D341Med (cell line): ENCODE measurements at places on chromosomes 6 and 20.

GRCh38 chr20:56793916-56794315 lies 164.8 kb downstream of the TFAP2C start:
- no peak for DNase-seq

GRCh38 chr6:168988801-168989200 lies 264.8 kb downstream of the THBS2 start:
- no peak for DNase-seq

GRCh38 chr6:96213784-96214183 lies 198.0 kb downstream of the FUT9 start:
- DNase-seq = no peak

DNA sequence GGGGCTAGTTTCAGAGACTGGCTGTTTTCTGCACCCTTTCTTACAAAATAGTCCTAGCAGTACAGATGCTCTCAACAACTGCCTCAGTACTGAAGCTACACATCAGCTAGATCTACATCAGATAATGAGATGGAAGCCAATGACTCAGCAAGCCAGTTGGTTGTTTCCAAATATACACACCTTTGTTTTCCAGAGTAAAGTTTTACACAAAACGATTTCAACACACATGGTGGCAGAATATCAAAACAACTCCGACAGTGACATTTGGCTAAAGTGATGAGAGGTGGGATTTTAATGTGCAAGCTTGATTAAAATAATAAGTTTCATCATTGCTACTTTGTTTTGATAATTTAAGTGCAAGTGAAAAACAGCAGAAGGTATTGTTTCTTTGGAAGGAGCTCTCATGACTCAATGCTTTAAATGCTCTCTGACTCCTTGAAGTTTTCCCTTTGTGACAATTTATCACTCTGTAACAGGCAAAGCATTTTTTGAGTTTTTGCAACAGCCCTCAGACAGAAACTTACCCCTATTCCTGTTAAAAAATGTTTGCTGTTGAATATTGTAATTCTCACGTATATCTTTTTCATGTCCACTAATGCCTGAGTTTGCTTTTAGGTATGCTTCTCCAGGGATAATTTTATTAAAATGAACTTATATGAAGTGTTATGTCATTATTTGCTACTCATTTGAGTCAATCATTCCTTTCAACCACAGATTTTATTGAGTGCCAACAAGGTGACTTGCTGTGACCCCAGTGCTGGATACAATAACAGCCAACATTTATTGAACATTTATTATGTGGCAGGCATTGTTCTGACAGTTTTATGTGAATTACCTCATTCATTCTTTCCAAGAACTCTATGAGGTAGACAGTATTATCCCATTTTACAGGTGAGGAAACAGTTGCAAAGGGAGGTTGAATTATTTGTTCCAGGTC lies 882.0 kb downstream of the TFAP2A start:
- no peak for DNase-seq

GRCh38 chr6:132234356-132234755 lies 166.9 kb downstream of the MOXD1 start:
- DNase-seq = no peak

- DNase-seq = no peak
These were observed 29.8 kb downstream of the EPM2A start for GRCh38 chr6:145705561-145705960.

DNA sequence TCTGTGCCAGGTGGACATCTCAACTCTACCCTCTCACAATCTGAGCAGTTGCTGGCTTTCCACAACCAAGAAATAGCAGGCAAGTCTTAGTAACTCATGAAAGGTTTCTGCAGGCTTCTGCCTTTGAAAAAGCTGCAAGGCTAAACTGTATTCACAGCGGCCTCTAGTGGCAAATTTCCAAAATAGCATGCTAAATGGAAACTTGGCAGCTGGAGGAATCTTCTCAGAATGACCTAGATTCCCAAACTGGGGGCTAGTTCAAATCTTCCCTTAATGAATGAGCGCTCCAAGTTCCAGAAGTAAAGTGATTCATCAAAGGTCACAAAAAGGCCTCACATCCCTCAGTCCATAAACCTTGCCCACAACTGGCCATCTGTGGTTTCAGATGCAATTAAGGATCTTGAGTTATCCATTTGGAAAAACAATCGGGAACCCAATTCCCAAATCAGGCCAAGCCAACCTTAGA lies 11.9 kb upstream of the CPNE5 start:
- peak; percentile 66 for DNase-seq

DNA sequence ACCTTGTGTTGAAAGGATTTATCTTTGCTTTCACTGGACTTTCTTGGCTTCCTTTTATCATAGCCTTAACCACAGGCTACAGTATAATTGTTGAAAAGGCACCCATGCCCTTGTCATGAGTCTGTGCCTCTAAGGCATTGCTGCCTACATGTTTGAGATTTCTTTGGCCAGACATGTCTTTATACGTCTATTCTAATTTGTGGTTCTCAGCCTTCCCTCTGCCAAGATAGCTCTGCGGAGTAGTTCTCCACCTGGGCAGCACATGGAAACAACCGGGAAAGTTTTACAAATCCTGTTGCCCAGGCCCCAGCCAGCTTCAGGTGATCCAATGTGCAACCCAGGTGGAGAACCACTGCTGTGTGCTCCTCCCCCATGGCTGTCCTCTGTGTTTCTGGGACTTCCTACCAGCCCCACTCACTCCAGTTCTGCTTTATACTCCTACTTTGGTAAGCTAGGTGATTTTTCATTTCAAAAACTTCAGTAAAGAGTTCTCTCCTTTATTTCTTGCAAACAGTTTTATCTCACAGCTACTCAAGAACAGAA lies 159.6 kb upstream of the MYLIP start:
- no peak for DNase-seq

DNA sequence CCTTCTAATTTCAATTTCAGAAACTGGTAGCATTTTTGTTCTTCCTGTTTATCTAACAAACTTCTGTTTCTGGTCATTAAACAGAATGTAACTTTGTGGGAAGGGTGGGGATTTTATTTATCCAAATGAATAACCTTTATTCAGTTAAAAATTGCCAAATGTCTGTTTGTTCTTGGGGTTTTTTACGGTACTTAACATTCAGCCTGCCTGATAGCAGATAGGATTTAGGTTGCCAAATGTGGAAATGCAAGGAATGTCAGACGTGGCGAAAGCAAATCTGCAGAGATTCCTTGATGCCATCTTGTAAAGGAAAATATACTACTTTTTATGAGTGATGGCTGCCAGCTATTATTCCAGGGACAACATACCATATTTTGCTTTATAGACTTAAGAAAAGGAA lies 95.7 kb downstream of the LYRM2 start:
- DNase-seq = no peak

- DNase-seq = no peak
These were observed 80.5 kb upstream of the SYNDIG1 start for GRCh38 chr20:24388828-24389380.

DNA sequence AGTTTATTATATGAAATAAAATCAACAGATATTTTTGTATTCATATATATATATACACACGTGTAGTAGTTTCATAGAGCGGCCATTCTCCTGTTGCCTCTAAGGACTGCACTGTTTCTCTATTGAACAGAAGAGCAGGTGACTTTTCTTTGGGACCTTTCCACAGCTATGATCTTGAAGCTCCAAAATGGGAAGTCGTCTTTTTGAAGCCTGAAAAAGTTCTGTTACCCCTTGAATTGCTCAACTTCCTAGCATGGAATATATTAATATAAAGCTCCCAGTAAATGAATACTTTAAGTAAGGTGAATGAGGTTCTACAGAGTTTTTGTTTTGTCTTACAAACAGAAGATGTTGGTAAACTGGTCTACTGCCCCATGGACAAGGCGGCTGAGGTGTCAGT lies 42.2 kb upstream of the ADTRP start:
- DNase-seq = no peak

- no peak for DNase-seq
These were observed 107.2 kb downstream of the ARMC2 start for GRCh38 chr6:108955329-108955949.

DNA sequence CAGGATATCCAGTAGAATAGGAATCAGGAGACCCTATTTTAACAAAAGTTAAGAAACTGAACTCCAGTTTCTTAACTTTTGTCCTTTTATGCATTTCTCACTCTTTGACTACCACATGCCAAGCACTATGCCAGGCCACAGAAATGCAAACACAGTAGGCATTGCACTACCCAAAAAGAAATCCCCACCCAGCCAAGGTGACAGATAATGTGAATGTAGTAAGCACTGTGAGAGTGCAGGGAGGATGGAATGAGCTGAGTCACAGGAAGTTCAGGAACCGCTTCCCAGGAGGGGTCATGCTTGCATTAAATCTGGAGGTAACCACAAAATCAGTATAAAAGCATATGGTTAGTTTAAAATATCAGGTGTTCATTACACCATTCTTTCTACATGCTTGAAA lies 20.1 kb upstream of the FAM83C start:
- DNase-seq = no peak

DNA sequence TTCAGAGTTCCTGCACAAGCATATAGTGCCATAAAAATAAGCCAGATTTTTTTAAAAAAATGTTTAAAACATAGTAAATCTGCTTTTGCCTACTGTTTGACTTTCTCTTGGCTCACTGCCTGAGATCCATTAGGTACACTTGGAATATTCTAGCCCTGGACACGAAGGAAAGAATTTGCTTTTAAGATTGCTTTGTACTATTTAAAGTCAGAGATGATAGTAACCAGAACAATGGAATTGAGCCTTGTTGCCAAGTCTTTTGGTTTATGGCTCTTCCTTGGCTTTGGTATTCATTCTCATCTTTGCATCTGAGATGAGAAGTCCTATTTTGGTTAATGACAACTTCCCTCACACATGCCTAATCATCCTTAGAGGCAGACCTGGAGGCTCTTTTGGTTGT lies 32.4 kb downstream of the CNR1 start:
- no peak for DNase-seq

DNA sequence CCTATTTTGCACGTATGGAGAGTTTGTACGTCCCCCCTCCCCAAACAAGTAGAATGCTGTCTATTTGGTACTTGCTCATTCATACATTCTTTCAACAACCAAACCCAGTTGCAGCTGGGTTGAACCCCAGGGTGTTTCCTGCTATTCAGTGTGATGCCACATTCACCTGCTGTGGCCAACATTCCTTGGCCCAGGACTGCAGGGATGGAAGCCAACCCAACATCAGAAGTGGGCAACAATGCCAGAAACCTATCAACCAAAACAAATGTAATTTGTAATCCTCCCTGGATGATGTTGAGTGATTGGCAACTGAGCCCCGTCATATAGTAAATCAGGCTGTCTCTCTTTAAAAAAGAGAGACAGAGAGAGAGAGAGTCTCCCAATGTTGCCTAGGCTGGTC lies 8.9 kb downstream of the NT5E start:
- DNase-seq = no peak

DNA sequence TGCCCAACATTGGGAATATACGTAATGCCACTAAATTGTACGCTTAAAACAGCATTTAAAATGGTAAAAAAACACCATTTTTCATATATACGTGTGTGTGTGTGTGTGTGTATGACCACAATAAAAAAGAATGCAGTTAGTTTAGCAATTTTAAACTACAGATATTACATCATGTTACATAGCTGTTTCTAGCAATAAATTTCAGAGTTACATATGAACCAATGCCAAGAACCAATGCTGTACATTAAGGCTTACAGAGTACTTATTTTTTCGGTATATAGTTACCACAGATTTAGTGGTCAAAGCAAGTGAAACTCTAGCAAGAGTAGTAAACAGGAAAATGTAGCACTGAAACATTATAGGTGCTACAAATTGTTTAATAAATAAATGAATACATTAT lies 119.3 kb downstream of the PDE10A start:
- no peak for DNase-seq

DNA sequence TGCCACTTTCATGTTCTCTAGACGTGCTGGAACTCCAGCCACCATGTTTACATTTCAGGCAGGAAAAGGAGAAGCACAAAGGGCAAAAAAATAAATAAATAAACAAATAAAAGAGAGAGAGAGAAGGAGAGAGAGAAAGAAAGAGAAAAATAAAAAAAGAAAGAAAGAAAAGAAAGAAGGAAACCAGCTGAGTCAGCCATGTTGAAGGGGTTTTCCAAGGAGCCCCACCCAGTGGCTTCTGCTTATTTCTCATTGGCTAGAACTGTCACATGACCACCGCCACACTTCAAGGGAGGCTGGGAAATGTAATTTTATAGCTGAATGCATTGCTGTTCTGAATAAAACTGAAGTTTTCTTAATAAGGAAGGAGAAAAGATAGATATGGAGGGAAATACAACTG lies 71.1 kb downstream of the BFSP1 start:
- DNase-seq = no peak

GRCh38 chr20:10539818-10540553 lies 104.9 kb downstream of the SLX4IP start:
- no peak for DNase-seq

DNA sequence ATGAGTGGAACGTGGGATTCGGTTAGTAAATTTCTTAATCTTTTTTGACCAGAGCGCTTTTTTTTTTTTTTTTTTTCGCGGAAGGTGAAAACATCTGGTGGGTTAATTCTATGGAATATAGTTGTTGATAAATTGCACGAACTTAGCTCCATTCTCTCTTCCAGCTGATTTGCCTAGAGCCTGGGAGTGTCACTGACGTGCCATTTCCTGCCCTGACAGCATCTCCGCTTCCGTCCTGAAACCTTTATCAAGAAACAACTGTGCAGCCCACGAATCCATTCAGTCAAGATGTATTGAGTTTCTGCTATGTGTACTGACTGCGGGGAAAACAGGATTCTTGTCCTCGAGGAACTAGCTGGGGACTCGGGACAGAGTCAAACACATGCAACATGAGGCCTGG lies 59.5 kb upstream of the TGM3 start:
- no peak for DNase-seq
